Fibroblast of the aortic adventitia (primary cell): ENCODE measurements at places on chromosomes 3 and 15. TPM values are rescaled to one million over a fixed set of nuclear protein-coding genes. Genes with fewer than 3 reads are reported as not detected.

Gene C3orf22
- not detected in 2 replicates for total RNA-seq

Gene CSTA
- 2.5 and 15.2 TPM in 2 replicates for total RNA-seq

Gene BOC
- total RNA-seq: 16.9 and 25.9 TPM in 2 replicates

Gene RBP2
- not detected in 2 replicates for total RNA-seq

Gene RASGRP1
- 0.09 TPM in 1 of 2 replicates, not detected in the other for total RNA-seq

DNA sequence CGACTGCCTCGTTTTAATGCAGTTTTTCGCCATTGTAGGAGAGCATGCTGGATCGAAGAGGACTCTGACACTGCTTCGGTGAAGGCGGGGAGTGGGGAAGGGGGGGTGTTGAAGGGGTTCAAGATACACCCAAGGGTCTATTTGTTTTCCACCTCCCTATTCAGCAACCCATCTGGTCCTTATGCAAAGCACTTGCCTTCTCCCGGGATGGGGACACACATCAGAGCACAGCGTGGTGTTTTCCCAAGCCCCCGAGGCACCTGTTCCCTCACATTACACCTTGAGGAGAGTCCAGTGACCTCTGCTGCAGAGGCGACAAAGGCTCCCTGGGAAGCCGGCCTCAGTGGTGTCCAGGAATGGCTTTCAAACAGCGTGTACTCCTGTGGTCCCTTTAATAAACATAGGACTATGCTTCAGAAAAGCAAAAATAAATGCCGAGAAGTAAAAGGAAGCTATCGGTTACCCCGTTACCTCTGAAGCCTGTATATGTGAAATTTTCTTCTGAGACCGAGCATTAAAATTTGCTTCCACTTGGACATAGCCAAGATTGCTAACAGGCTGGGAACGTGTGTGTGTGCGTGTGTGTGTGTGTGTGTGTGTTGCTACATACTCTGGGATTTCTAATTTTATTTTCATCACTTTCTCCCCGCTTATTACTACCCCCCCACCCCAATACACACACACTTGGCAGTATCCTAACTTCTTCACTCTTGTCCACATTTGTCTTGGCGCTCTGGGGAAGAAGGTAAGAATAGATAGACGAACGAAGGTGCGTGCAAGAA, 53.2 kb downstream of the CCDC54 start:
- peak; percentile 53 for DNase-seq

DNA sequence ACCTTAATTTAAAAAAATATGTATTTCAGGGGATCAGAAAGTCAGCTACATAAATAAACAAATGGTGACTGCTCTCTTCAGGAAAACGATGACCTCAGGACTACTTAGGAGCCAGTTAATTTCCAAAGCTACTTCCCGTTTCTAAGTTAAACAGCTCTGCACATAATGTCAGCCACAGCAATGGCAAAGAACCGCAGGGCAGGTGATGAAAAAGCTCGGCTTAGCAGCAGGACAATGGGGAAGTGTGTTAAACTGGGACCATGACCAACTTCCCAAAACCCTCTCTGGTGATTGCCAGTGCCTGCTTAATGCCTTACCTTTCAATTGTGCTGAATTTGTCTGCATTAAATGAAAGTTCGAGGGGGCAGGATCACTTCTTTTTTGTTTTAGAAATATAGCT, 258.9 kb downstream of the FHIT start:
- no peak for DNase-seq

DNA sequence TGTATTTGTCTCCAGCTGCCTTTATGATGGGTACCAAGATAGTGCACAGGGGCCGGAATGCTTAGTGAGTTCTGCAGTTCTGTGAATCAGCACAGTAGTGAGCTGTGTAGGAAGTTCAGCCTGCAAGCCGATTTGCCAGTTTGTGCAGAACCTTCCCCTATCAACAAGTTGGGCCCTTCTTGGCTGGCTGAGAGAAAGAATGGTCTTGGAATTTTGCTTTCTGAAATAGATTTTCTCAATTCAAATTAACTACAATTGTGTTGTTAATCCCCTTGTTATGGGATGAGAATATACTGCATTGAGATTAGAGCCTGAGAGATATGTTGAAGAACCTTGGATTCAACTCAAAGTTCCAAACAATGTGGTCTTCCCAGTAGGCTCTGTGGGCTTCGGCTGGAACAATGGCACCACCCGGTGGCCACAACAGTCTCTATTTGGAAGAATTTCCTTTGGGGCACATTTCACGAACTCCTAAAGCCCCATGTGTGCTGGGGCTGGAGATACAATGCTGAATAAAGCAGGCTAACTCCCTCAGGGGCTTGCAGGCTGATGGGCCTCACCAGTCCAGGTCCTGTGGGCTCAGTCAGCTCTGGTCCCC, 59.1 kb downstream of the TRIM42 start:
- DNase-seq: peak; percentile 55

GRCh38 chr15:64645995-64646394, 129.4 kb downstream of the RBPMS2 start:
- no peak for DNase-seq

DNA sequence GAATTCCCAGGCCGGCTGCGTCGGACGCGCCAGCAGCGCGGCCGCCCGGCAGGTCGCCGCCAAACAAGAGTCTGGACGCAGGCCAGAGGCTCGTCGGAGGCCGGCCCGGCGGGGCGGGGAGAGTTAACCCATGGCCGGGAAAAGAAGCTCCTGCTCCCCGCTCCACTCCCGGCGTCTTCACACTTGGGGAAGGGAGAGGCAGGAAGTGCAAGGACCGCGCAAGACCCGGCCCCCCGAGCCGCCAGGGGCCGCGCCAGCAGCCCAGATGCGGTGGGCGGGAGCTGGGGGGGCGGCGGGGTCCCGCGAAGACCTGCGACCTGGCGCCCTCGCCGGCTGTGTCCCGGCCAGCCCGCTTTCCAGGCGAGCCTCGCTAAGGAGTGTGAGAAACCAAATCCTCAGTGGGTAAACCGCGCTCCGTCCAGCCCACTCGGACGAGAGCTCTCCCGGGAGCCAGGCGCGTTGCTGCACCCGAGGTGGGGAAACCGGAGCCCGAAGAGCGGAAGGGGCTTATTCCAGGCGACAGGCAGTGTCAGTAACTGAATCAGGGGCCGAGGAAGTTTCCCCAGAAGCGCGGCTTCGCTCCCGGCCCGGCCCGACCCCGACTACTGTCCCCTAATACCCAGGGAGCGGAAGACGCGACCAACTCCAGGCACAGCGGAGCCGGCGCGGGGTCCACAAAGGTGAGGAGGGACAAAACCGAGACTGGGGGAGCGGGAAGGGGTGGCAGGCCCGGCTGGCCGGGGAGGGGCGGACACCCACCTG, 721 bp downstream of the ADAMTS7 start:
- DNase-seq: peak; percentile 40

GRCh38 chr3:170762064-170762463, 107.9 kb downstream of the RPL22L1 start:
- peak; percentile 45 for DNase-seq

- DNase-seq: no peak
These were observed 95.7 kb downstream of the CD47 start for GRCh38 chr3:107994956-107995715.

- peak; percentile 98 for DNase-seq
These were observed 33.3 kb upstream of the FLNB start for GRCh38 chr3:57974796-57975388.

DNA sequence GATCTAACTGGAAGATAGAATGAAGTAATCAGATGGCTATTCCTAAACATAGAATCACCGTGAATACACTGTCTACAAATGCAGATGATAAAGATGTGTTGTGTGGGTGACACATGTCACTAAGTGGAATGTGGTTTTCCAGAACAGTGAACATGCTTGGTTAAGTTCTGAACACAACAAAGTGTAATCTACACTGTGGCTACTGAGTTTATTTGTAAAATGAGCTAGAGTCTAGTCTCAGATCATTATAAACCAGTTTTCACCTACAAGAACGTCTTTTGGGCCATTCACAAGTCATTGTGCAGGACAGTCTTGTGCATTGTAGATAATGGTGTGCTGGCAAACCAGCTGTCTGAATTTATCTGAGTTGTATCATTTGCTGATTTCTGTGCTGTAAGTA, 35.3 kb downstream of the OXNAD1 start:
- no peak for DNase-seq

DNA sequence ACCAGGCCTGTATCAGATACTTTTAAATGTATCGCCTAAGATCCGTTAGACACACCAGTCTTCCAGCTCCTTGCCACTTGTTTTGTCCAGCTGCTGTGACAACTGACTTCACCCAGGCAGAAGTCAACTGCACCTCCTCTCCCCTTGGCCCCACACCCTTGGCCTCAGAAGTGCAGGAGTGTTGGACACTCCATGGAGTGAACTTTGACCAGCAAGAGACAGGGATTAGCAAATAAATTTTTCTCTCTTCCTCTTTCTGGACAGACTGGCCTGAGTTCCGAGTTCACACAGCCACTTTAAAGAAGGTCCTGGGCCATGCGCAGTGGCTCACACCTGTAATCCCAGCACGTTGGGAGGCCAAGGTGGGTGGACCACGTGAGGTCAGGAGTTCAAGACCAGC, 2.9 kb upstream of the CLN6 start:
- DNase-seq: no peak

GRCh38 chr3:139120086-139121056, 75.7 kb upstream of the PRR23C start:
- peak; percentile 43 for DNase-seq

DNA sequence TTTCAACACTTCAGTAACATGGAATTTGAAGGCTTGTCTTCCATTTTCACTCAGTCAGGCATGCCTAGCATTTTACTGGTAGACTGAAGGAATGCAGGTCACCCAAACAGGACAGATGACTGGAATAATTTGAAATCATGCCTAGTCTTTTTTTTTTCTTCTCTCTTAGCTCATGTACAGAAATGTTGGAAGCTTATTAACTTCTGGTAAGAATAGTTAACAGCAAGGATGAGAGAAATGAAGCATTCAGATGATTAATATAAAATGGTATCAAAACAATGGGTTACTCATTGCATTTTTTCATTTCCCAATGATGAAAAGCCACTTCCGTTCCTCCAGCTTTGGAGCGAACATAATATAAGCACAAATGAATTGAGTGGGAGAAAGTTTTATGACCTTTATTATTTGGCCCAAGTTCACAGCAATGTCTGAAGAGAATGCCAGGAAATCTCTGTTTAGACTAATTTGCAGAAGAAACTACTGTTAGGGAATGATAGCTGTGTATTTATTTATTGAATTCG, 431.6 kb upstream of the RASGRP1 start:
- peak; percentile 95 for DNase-seq

DNA sequence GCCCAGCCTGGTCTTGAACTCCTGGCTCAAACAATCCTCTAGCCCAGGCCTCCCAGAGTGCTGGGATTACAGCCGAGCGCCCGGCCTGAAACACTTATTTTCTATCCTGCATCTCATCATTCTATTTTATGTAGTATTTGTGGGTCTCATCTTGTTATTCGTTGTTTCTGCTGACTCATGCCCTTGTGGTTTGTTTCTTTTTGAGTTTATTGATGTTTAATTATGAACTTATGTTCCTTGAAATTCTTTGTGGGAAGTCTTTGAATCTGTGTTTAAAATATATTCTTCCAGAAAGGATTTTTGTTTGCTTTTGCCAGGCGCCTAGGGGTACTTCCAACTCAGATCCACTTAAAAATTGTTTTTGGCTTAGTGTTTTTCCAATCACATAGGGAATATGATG, 78.3 kb upstream of the C15orf39 start:
- peak; percentile 54 for DNase-seq

- no peak for DNase-seq
These were observed 58.9 kb downstream of the TMEM41A start for GRCh38 chr3:185439745-185440466.

DNA sequence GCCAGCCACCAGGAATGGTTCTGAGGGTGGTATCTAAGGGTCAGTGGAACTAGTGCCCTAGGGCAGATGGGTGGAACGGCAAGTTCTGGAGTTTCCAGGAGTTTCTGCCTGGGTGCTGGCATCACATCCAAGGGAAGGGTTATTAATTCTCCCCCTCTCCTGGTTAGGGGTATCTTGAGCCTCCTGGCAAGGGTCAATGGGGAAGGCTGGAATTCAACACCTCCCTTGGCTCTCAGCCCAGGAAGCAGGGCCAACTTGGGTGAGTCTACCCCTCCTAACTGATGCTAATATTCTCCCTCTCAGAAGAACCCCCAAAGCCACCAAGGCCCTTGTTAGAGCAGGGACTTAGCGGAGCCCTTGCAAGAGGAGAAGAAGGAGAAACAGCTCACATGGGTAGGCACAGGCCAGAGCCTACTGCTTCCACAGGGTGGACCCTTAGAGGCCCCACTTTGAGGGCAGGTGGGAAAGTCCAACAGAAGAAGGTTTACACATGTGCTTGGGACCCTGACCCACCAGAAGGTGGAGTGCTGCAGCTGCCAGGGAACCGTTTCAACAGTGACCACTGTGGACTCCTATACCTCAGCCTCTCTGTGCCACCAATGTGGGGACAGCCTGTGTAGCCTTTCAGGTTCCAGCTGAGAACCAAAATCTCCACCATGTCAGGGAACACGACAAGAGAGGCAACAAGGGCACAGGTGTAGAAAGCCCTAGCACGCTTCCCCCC, 3.3 kb downstream of the TMEM115 start:
- DNase-seq: no peak
